Urinary bladder (tissue), 4 donors: ENCODE measurements at places on chromosomes 3 and 15. TPM values are rescaled to one million over a fixed set of nuclear protein-coding genes. Genes with fewer than 3 reads are reported as not detected.

DNA sequence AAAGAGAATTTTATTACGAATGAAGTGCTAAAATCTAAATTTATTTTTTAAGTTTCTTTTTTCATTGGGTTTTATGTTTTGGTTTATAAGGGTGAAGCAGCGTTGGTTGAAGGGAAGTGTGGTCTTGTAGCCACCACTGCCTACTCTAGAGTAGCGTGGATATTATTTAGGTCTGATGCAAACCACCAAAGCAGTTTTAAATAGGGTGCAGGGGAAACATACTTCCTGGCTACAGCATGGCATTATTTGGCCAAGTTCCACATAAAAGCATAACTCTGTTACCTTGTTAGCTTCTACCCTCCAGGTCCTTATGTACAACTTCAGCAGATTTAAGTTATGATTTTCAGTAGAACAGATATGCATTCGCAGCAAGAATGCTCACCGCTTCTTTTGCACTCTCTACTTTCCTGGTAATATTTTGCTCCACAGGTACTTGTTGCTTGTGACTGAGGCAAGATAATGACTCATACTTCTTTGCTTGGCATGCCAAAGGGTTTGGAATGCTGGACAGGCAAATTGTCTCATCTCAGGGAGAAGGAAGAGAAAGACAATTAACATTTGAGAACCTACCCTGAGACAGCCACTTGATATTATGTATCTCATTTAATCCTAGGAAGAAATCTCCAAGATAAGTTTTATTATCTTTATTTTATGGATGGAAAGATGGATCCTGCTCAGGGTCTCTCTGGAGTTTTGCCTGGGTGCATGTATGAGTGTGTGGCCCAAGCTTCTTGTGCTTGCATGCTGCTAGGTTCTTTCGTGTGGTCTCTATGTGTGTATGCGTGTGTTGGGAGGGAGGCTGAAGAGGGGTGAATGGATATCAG lies 5.4 kb downstream of the TGFBR2 start:
- no peak for DNase-seq

The FBXO45 gene
- total RNA-seq: 19.5 TPM

The NTRK3 gene
- 26.4 TPM for total RNA-seq

- DNase-seq: no peak
Observed at GRCh38 chr3:127485396-127486170, 105.0 kb downstream of the TPRA1 start.

- no peak for DNase-seq
Observed at GRCh38 chr15:68511073-68511991, 67.5 kb upstream of the CORO2B start.
